ENCODE measurements at places on chromosomes 7 and 10.

- no peak for DNase-seq
Measured at GRCh38 chr10:111390813-111391563, 314.2 kb downstream of the ADRA2A start.

DNA sequence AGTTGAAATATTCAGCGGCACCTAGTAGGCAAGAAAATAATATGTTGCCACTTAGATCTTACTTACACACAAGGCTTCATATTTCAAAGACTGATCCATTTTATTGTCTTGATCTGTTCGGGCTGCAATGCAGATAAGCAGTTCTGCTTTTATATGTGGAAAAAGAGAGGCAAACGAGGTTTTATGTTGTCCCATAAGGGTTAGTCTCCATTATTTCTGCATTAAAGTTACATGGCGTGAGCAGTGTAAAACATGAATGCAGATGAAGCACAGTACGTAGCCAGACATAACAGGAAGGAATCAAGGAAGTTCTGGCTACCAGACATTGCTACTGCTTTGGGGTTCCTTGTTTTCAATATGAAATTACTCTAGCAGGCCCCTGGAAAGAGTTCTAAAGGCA is 224.8 kb downstream of the BBS9 start:
- DNase-seq: no peak

- DNase-seq: no peak
Measured at GRCh38 chr10:122636953-122637352, 62.7 kb downstream of the C10orf120 start.

DNA sequence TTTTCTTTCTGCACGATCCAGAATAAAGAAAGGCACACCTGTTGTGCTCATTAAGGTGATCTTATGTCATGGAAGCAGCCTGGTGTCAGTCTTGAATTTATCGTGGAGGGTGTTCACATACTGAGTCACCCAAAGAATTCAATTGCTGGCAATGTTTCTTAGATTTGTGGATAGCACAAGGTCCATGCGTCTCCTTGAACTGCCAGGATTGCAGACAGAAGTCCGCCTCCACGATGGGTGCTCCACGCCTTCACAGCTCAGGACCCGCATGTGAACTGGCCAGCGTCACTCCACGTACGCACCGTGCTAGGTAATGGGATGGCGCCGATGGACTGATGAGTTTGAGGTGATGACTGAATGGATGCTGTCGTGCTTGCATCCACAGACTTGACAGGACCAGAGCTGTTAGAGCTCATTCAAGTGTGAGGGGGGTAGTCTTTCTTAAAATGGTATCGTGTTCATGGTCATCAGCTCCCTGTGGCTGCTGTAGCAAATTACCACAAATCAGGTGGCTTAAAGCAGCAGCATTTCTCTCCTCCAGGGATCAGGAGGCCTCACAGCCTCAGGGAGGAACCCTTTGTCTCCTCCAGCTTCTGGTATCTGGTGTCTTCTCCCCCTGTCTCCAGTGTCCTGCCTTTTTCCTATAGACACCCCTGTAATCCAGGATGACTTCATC is 65.4 kb upstream of the DNAJB6 start:
- no peak for DNase-seq

DNA sequence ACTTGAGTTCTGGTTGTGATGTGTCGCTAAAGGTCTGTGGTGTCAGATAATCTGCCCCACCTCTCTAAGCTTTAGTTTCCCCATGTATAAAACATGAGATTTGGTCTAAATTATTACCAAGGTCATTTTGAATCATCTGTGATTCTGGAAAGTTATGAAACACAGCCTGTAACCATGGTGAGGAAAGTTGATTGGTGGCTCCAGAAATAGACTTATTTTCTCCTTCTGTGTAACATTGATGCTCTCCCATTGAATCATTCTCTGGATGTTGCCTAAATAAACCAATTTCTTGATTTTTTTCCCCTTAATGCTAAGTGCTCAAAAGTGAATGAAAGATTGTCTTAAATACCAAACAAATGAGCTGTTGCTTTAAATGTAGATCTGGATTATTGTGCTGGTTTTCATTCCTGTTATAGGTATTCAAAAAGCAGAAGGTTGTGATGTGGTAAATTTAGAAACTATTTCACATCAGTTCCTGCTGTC is 30.0 kb upstream of the PCGF5 start:
- DNase-seq: no peak

DNA sequence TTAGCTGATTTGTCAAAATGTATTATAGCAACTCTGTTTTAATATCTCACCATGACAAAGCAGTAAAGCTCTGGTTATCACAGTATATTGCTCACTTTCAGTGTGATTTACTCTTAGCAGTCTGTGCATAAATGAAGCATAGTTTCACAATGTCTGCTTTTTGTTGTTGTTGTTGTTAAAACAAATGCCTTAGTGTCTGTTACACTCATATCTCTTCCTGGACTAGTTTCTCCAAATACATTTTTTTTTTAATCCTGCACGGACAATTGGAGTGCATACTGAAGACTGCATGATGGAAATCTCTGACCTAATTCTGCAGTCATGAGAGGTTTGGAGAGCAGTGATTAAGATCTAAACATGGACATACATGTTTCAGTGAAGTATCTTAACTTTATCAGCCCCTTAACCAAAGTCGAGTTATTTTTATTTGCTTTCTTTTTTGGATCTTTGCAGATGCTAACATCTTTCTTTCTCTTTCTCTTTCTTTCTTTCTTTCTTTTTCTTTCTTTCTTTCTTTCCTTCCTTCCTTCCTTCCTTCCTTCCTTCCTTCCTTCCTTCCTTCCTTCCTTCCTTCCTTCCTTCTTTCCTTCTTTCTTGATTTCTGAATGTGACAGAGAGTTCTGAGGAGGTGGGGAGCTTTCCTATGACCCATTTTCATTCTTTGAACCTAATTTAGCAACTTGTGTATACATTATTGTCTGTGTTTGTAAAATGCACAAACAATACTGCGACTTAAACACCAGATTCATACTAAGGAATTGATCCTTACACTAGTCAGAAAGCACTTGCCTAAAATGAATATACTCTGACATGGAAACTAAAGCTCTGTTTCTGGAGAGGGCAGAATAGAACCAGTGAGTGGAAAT is 161.5 kb upstream of the AGR3 start:
- DNase-seq: no peak

- no peak for DNase-seq
Measured at GRCh38 chr10:106435081-106435480, 729.4 kb downstream of the SORCS1 start.

- no peak for DNase-seq
Measured at GRCh38 chr10:22500656-22501340, 155.5 kb downstream of the SPAG6 start.

DNA sequence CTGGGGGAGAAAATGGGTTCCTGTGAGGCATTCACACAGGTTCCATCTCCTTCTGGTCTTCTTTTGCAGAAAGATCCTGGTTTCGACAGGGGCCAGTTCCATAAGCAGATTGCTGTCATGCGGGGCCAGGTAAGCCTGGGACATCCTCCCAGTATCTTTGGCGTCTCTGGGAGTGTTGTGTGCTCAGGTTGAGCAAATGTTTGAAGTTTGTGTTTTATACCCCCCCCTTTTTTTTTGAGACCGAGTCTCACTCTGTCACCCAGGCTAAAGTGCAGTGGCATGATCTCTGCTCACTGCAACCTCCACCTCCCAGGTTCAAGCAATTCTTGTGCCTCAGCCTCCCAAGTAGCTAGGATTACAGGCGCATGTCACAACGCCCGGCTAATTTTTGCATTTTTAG is 20.0 kb downstream of the AVPI1 start:
- no peak for DNase-seq

DNA sequence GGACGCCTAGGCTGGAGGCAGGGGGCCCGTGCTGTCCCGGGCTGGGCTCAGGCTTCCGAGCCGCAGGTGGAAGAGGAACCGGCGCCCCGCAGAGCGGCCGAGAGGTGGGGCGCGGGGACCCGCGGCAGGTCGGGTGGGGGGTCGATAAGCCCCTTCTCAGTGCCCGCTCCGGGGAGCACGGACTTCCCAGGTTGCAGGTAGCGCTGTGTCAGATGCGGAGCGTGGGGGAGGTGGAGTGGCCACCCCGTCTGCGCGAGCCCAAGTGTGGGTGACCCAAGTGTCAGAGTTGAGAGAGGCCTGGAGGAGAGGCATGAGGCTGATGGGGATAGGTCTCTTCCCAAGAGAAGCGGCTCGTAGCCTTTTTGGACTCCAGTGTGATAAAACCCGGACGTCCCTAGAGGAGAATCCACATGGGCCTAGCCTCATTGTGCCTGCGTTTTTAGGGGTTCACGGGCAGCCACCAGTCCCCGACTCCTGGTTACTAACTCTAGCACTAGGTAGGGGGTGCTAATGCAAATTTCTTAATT is 580 bp downstream of the EEPD1 start:
- peak; percentile 3 for DNase-seq

- no peak for DNase-seq
Measured at GRCh38 chr7:55457801-55458200, 92.7 kb downstream of the LANCL2 start.

- no peak for DNase-seq
Measured at GRCh38 chr7:106622654-106623314, 38.2 kb downstream of the CCDC71L start.

DNA sequence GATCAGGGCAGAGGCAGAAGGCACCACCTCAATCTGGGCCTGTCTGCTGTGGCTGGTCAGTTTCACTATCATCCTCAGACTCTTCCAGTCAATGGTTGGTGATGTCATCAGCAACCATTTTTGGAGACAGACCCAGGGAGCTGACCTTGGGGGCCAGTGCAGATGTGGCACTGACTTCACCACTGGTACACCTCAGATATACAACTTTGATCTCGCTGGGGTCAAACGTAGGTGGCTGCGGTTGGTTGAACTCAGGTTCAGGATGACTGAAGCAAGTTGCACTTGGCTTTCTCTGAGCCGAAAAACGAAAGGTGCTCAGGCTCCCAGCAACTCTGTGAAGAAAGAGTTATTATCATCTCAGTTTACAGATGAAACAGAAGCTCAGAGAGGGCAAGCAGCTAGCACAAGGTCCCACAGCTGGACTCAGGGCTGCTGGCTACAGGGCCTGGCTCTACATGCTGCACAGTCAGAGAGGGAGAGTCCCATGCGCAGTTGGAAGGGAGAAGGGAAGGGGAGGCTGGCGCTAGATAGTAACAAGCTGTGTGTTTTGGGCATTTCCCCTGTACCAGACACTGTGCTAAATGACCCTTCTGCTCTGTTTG is 27.2 kb downstream of the ANKRD16 start:
- DNase-seq: no peak

GRCh38 chr10:20984662-20985061 is 87.6 kb upstream of the NEBL start:
- DNase-seq: no peak

DNA sequence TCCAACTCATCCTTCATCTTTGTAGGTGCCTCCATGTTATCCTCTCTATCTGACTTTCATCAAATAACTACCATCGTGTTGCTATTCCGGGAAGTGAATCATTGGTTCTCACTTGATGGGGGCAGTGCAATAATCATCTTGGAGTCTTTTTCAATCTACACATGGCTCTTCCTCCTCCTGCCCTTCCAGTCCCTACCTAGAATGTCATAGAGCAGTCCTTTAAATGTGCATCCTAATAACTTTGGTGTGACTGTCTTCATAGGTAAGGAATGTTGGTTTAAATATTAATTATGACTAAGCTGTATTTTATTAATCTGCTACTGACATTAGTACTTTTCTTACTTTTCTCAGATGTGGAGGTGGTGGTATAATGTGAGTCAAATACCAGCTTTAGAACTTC is 8.4 kb upstream of the CDK14 start:
- DNase-seq: no peak

DNA sequence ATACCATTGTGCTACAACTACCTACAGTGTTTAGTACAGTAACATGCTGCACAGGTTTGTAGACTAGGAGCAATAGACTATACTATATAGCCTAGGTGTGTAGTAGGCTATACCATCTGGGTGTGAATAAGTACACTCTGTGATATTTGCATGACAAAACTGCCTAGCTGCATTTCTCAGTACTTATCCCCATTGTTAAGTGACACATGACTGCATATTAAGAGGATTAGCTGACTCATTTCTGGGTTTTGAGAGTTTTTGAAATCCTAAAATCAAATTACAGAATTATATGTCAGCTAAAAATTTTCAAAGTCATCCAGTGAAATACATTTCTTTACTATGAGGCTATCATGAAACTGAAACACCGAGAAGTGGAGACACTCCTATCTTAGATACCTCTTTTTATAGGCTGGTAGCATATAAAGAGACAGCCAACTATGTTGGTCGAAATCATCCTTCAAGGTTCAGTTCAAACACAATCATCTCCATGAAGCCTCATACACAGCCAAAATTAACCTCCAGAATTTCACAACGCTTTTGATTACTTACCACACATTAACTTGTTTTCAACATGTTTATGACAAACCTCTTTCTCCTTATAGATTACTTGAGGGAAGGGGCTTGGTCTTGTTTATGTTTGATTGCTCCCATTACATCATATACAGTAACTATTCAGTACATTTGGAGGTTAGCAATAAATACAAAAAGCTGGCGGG is 89.8 kb upstream of the ANK3 start:
- DNase-seq: no peak

GRCh38 chr7:2943851-2944601 is 99.6 kb downstream of the CARD11 start:
- DNase-seq: no peak

- no peak for DNase-seq
Measured at GRCh38 chr10:29773675-29774091, 138.9 kb upstream of the SVIL start.

- no peak for DNase-seq
Measured at GRCh38 chr7:36175886-36176285, 22.8 kb downstream of the EEPD1 start.

- DNase-seq: no peak
Measured at GRCh38 chr10:84603971-84604370, 275.6 kb downstream of the CCSER2 start.

GRCh38 chr10:61463035-61463909 is 10.1 kb upstream of the TMEM26 start:
- no peak for DNase-seq

GRCh38 chr7:155818154-155818819 is 6.0 kb upstream of the SHH start:
- DNase-seq: no peak

- DNase-seq: no peak
Measured at GRCh38 chr7:55438757-55439525, 73.8 kb downstream of the LANCL2 start.

DNA sequence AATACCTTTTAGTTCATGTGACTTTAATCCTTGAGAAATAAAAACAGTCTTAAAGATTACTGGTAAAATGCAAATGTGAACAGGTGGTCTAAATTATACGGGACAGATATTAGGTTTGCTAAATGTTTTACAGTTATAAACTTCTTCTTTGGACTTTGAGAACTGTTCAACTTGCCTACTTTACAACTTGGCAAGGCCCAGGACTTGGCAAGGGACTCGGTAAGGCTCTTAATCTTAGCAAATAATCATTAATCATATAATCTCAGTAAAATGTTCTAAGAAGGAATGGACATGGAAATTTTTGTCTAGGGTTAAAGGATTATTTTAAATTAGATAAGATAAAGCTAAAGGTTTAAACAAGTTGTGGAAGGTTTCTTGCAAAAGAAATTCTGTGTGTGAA is 4.8 kb upstream of the UBE2D4 start:
- no peak for DNase-seq

Data from stimulated activated CD4-positive, alpha-beta T cell treated with anti-CD3 and anti-CD28 coated beads, Interleukin-1b, Interleukin-23, amount 100 ng/mL, for 24 hours (primary cell).